ENCODE measurements at places on chromosomes 6 and 20.
A peak's percentile ranks its signal among the peaks of the same experiment; 100 is the strongest.

DNA sequence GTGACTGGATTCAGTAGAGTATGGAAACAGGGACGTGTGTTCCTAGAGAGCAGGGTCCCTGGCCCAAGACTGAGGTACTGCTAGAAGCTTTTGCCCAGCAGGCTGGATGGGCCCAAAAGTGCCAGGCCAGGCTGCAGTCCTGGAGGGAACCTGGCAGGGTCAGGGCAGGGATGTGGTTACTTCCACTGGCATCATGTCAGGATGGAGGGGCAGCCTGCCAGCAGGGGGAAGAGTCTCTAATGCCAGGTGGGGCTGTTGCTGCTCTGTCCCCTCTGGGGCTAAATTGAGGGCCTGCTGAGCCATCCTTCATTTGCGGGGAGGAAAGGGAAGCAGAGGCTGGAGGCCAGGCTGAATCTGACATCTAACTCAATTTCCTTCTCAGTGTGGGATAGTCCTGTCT lies 17.2 kb downstream of the ZDHHC14 start:
- no peak for DNase-seq

GRCh38 chr20:55953201-55953600 lies 52.1 kb downstream of the CBLN4 start:
- no peak for DNase-seq

- no peak for DNase-seq
Measured at GRCh38 chr20:43187476-43188233, 2.1 kb downstream of the PTPRT start.

- DNase-seq: no peak
Measured at GRCh38 chr6:151675746-151676459, 131.6 kb upstream of the ESR1 start.

GRCh38 chr6:57195457-57195856 lies 23.3 kb downstream of the BAG2 start:
- DNase-seq: no peak

DNA sequence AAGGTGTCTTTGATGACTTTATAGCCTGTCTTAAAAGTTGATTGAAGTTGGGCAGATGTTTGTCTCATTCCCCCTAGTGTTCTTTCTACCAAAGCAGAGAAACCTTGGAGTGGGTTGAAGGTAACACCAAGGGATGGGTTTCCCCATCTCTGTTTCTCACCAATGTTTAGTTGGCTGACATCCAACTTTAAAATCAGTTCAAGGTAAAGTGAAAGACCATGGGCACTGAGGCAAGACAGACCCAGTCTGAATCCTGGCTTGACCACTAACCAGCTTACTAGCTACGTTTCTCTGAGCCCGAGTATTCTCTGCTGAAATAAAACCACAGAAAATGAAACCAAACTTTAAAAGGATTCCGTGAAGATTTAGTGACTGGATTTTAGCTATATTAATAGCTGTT lies 258.9 kb downstream of the KIF16B start:
- no peak for DNase-seq

DNA sequence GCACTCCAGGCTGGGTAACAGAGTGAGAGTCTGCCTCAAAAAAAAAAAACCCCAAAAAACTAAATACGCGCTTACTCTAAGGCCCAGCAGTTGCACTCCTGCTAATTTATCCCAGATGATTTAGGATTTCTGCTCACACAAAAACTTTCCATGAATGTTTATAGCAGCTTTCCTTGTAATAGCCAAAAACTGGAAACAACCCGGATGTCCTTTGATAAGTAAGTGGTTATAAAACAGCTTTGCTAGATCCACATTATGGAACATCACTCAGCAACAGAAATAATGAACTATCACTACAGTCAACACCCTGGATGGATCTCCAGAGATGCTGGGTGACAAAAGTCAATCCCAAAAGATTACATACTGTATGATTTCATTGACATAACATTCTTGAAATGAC lies 220.4 kb upstream of the JARID2 start:
- no peak for DNase-seq

DNA sequence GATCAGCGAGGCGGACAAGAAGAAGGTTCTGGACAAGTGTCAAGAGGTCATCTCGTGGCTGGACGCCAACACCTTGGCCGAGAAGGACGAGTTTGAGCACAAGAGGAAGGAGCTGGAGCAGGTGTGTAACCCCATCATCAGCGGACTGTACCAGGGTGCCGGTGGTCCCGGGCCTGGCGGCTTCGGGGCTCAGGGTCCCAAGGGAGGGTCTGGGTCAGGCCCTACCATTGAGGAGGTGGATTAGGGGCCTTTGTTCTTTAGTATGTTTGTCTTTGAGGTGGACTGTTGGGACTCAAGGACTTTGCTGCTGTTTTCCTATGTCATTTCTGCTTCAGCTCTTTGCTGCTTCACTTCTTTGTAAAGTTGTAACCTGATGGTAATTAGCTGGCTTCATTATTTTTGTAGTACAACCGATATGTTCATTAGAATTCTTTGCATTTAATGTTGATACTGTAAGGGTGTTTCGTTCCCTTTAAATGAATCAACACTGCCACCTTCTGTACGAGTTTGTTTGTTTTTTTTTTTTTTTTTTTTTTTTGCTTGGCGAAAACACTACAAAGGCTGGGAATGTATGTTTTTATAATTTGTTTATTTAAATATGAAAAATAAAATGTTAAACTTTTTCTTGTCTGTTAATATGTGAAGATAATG lies 2.2 kb downstream of the HSPA1B start:
- DNase-seq: no peak

- no peak for DNase-seq
Measured at GRCh38 chr20:32564921-32565734, 20.0 kb downstream of the NOL4L start.

DNA sequence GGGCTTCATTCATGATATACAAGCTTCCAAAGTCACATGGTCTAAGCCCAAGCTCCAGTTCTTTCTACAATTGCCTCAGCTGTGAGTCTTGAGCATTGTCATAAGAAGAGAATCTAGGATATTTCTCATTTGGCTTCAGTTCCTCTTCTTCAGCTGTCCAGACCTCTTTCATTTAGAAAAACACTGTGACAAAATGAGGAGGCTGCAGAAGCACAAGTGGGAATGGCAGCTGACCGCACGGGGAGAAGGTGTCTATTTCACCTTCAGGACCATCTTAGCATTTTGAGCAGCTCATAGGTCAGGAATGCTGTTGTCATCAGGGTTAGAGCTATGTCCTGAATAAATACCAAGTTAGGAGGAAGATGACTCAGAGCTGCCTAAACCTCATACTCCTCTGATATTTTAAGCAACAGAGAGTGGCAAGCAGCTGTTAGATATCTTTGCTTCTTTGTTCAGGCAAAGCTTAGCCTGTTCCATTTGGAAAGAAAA lies 390.1 kb upstream of the CITED2 start:
- DNase-seq: peak; percentile 62

GRCh38 chr20:10404023-10404628 lies 29.9 kb downstream of the MKKS start:
- DNase-seq: no peak

DNA sequence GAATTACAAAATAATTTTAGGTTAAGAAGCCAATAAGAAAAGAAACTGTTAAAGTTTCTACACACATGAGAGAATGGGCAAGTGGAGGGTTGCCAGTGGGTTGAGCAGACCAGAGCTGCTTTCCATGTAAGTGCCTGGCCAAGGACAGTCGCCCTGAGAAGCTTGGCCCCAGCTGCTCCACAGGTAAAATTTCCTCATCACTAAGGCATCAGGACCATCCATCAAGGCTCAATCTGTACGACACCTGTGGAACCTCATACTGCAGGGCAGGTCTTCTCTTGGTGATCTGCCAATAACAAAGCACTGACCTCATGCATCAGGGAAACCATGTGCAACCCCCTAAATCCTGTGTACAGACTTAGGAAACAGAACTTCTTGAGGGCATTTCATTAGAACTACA lies 115.4 kb downstream of the INSM1 start:
- no peak for DNase-seq

DNA sequence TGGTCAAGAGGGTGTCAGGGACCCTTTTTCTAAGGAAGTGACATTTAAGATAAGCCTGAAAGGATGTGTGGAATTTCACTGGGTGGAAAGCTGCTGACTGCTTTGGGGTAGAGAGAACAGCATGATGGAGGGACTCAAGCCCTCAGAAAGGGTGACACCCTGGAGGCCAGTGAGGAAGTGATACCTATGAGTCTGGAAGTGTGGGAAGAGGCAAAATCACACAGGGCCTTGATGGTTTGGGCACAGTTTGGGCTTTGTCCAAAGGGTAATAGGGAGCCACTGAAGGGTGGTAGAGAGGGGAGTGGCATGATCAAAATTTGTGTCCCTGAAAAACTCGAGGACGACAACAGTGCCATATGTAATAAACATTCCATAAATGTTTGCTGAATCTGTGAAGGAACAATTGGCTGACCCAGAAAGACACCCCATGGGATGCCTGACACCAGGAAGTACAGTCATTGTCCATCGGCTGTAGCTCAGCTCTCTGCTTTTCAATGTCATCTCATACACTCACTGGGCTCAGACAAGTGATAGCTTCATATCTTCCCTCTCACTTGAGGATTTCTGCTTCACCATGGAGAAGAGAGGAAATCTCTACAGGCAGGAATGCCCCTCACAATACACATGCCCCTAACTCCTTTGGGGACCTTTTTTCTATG lies 21.3 kb downstream of the CASS4 start:
- no peak for DNase-seq

GRCh38 chr6:139625998-139626975 lies 251.8 kb upstream of the CITED2 start:
- no peak for DNase-seq

GRCh38 chr6:139271056-139271455 lies 20.7 kb downstream of the TXLNB start:
- no peak for DNase-seq

Data from brain pericyte (primary cell).